SJSA1 (cell line): ENCODE measurements at places on chromosomes 3 and 15. TPM values are rescaled to one million over a fixed set of nuclear protein-coding genes. Genes with fewer than 3 reads are reported as not detected.

Gene MORC1
- total RNA-seq: not detected in 2 replicates

- peak overlapping the region; percentile 43 for H3K27ac ChIP-seq
- no peaks in the 10 kb centered on the region for H3K36me3 ChIP-seq
- DNase-seq: peak; percentile 65
- H3K27me3 ChIP-seq: no peaks in the 10 kb centered on the region
Measured at GRCh38 chr15:50137330-50137761, 18.3 kb upstream of the ATP8B4 start.

Gene DUOXA1
- not detected in 2 replicates for total RNA-seq

DNA sequence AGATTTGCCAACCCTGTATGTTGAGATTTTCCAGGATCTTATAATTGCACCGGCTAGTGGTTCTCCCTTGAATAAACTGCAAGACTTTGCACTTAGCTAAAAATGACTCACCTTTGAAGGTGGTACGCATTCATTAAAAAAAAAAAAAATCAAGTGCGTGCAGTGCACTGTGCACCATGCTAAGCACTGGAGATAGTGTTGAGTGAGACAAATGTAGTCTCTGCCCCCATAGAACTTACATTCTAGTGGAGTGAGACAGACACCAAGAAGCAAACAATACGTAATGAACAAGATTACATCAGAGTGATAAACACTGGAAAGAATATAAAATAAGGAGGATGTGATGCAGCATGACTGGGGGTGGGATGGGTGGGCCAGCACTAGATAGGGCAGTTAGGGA is 69.4 kb downstream of the ITPR1 start:
- no peaks in the 10 kb centered on the region for H3K4me1 ChIP-seq
- no peak overlapping the region for H3K4me3 ChIP-seq
- no peaks in the 10 kb centered on the region for H3K27me3 ChIP-seq
- no peaks in the 10 kb centered on the region for H3K36me3 ChIP-seq

DNA sequence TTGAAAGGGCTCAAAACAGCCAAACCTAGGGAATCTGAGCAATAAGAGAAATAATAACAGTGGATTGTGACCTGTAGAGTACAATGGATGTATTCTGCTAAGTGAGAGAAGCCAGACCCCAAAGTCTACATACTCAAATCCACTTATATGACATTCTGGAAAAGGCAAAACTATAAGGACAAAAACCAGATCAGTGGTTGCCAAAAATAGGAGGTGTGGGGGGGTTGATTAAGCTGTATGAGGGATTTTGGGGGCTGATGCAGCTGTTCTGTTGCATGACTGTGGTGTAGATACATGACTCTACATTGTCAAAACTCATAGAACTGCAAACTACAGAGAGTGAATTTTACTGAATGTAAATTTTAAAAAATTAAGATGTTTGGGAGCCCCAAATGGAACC is 20.1 kb upstream of the CGNL1 start:
- peak overlapping the region; percentile 91 for H3K27ac ChIP-seq
- H3K4me3 ChIP-seq: no peak overlapping the region
- peaks cover 27% of the 10 kb centered on the region for H3K4me1 ChIP-seq
- H3K36me3 ChIP-seq: no peaks in the 10 kb centered on the region
- DNase-seq: no peak
- H3K27me3 ChIP-seq: no peaks in the 10 kb centered on the region

Gene CHDH
- 0.47 TPM in 1 of 2 replicates, not detected in the other for total RNA-seq

DNA sequence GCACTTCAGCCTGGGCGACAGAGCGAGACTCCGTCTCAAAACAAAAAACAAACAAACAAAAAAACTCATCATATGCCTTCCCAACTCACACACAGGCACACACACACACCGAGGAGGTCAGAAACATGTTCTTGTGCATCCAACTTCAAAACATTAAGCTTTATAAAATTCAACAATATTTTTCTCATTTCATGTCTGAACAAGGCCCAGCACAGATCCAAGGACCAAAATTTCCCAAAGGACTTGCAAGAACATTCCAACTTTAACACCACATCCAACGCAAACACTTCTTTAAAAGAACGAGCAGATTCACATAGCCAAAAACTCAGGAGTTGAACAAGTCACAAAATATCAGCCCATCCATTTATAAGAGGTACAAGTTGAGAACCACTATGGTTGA is 148.4 kb downstream of the MAGI1 start:
- H3K4me3 ChIP-seq: no peak overlapping the region
- no peak overlapping the region for H3K27ac ChIP-seq
- no peaks in the 10 kb centered on the region for H3K36me3 ChIP-seq
- H3K27me3 ChIP-seq: no peaks in the 10 kb centered on the region
- peaks cover 26% of the 10 kb centered on the region for H3K4me1 ChIP-seq

Gene NDN
- 41.2 and 41.5 TPM in 2 replicates for total RNA-seq

DNA sequence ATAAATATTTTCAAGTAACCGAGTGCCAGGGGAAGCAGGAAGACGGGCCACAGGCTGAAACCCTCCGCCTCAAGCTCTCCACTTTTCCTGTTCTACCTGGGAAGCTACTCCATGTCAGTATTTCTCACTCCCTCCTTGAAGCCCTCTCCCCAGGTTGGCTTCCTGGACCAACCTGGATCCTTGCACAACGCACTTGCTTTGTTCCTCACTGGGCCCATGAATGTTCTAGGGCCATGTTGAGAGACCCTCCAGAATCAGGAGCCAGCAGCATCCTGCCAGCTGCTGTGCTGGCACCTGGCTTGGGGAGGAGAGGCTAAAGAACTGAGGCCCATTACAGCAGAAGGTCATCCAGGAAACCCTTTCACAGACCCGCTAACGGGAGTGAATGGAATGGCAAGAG is 79.3 kb upstream of the SNRPA1 start:
- H3K4me1 ChIP-seq: peaks cover 10% of the 10 kb centered on the region
- H3K27ac ChIP-seq: no peak overlapping the region
- no peak for DNase-seq
- no peaks in the 10 kb centered on the region for H3K27me3 ChIP-seq

DNA sequence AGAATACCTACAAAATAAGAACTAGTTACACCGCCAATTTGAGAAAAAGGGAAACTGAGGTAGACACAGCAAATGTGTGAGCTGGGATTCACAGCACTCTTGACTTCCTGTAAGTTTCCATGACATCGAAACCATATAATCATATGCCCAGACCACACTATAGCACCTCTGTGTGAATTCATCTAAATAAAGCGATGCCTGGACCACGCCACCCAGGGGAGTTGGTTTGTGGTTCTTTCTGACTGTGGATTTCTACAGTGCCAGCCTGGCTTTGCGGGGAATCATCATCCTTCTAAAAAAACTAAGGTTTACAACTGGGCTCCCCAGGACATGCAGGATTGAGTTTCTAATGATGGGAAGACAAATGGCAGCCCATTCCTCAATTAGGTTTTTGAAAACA is 23.5 kb upstream of the CA12 start:
- DNase-seq: no peak
- H3K36me3 ChIP-seq: no peaks in the 10 kb centered on the region
- peak overlapping the region; percentile 45; the same call in 1 of the 2 replicates for H3K27ac ChIP-seq
- H3K27me3 ChIP-seq: no peaks in the 10 kb centered on the region

GRCh38 chr3:179473565-179473964 is 22.3 kb upstream of the GNB4 start:
- H3K36me3 ChIP-seq: no peaks in the 10 kb centered on the region
- no peaks in the 10 kb centered on the region for H3K27me3 ChIP-seq
- no peak for DNase-seq
- H3K27ac ChIP-seq: no peak overlapping the region

Gene SKOR1
- total RNA-seq: not detected in 2 replicates

DNA sequence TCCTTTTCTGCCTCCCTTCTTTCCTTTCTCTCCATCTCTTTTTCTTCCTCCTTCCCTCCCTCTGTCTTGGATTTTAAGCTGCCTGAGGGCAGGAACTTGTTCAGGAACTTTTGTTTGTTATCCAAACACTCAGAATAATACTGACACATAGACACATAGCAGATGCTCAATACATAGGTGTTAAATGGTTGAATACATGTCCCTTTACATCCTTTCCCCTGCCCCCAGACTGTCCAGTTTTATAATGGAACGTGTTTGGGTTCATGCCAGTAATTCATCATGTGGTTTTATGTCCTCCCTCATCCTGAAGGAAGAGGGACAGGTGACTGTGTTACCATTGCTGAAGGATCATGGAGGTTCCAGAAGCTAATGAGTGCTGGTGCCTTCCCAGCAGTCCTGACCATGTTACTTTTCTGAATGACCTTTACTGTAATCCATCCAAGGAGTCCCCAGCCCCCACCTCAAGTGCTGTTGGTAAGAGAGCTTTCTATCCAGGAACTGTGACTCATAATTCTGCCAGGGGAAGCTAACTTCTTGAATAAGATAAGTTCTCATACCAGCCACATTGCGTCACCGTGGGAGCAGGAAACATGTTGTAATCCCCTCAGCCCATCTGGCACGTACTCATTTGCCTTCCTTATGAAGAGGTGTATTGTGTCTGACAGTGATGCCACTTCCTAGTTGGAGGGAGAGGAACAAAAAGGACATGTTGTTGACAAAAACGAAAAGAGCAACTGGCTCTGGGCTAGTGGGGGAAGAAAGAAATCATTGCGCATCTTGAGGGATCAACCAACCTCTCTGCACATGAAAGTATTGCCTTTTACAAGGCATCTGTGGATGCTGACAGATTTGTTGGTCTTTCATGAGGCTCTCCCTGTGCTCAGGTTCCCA is 52.4 kb downstream of the IL1RAP start:
- H3K4me3 ChIP-seq: no peak overlapping the region
- H3K4me1 ChIP-seq: peaks cover 20% of the 10 kb centered on the region
- H3K27me3 ChIP-seq: no peaks in the 10 kb centered on the region
- peak; percentile 97 for DNase-seq
- H3K36me3 ChIP-seq: peaks cover 8% of the 10 kb centered on the region; the same call in 1 of the 2 replicates
- peak overlapping the region; percentile 89 for H3K27ac ChIP-seq

DNA sequence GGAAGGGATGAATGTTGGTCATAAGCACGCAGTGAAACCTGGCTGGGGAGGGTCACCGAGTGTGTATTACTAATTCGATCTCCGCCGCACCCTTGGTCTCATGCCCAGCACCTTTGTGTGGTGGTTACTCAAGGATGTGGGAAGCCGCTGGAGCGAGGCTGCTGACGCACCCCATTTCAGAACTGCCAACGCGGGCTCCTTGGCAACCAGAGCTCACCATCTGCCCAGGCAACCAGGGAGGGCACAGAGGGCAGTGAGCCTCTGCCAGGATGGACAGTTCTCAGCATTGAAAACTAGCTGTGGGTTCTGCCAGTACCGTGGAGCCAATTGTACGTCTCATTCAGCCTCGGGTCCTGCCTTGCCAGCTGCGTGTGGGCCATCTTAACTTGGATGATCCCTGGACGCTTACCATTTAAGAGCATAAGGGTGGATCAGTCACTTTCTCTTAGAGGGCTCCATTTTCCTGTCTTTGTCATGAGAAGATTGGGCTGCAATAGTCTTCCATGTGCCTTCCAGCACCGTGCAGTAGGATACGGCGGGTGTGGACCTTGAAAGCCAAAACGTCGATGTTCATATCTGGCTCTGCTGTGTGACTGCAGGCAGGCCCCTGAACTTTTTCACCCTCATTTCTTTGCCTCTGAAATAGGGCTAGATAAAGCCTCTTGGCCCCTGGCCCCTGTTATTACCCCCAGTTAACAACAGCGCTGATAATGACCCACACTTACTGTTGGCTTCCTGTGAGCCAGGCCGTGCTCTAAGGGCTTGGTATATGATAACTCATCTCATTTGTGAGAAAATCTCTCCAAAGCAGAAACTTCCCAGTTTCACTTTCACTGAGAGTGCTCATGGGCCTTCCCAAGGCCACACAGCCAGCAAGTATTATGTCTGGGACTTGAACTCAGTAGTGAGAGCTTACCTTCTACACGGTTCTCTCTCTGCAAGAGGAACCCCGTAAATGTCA is 238.8 kb downstream of the OPA1 start:
- H3K27ac ChIP-seq: no peak overlapping the region
- no peak overlapping the region for H3K4me3 ChIP-seq
- peaks cover 8% of the 10 kb centered on the region for H3K4me1 ChIP-seq
- no peaks in the 10 kb centered on the region for H3K36me3 ChIP-seq
- no peaks in the 10 kb centered on the region for H3K27me3 ChIP-seq
- DNase-seq: no peak

Gene IGF2BP2
- total RNA-seq: 37.9 and 96.5 TPM in 2 replicates

Gene TMEM40
- total RNA-seq: not detected in 2 replicates

Gene LRRC3B
- not detected in 2 replicates for total RNA-seq

DNA sequence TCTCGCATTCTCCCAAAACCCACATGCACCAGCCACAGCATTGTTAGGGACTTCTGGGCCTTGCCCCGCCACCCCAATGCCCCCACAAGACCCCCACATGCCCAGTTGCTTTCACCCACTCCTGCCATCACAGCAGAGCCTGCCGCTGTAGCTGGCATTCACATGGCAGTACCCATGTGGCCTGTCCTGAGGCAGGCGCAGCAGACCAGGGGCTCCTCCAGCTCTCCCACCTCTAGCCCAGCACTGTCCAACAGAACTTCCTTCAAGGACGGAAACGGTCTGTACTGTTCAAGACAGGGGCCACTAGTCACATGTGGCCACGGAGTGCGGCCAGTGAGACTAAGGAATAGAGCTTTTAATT is 32.5 kb downstream of the ANP32A start:
- H3K4me3 ChIP-seq: no peak overlapping the region
- DNase-seq: no peak
- H3K27ac ChIP-seq: no peak overlapping the region

DNA sequence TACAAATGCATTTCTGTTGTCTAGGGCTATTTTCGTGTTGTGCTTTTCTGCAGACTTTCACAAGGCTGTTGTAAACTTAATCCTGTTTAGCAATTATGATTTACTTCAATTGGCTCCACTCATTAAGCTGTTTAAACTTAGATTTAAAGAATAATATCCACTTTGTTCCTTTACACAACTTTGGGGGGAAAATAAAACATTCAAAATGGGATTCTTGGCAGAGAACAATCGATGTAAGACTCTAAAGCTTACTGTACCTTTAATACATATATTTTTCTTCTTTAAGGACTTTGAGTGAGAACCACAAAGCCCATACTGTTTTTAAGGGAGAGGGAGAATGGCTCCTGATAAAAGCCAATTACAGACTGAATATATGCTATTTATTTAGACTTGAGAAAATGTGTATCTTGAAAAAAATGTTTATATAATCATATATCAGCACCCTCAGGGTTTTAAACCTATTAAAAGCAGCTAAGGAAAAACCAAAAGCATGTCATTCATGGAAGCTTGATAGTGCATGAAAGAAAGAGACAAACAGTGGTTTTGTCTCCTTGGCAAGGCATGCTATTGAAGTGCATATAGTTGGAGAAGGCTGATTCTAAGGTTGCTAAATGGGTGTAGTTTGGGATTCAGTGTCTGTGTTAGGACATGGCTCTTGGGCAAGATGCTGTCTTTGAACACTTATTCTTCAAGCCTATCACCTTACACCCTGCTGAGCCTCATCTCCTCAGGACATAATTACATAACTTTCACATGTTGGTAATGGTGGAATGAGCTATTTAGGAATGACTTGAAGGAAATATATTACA is 293.4 kb upstream of the TBC1D5 start:
- no peaks in the 10 kb centered on the region for H3K27me3 ChIP-seq
- no peak for DNase-seq
- no peak overlapping the region for H3K4me3 ChIP-seq
- no peaks in the 10 kb centered on the region for H3K4me1 ChIP-seq
- no peaks in the 10 kb centered on the region for H3K36me3 ChIP-seq

DNA sequence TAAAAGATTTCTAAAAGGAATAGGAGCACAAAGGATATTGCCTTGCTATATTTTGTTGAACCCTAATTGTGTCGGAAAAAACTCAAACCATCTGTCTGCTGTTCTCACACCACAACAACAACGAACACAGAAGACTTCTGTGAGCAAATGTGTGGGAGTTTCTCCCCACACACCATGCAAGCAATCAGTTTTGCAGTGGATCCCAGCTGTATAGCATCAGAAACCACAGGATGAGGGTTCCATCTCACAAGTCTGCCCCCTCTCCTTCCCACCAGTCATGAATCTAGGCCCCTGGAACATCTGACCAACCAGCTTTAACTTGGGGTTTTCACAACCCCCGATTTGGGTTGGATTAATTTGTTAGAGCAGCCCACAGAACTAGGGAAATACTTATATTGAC is 91.3 kb upstream of the SLC4A7 start:
- no peaks in the 10 kb centered on the region for H3K36me3 ChIP-seq
- no peak overlapping the region for H3K27ac ChIP-seq
- no peaks in the 10 kb centered on the region for H3K4me1 ChIP-seq
- no peak overlapping the region for H3K4me3 ChIP-seq
